Melanocyte of skin (primary cell): ENCODE measurements at places on chromosomes 11 and 22. TPM values are rescaled to one million over a fixed set of nuclear protein-coding genes. Genes with fewer than 3 reads are reported as not detected.

FXYD2 gene
- total RNA-seq = not detected in 2 replicates

TTLL12 gene
- 61.9 and 63.4 TPM in 2 replicates for total RNA-seq

TSPO gene
- 250 and 273 TPM in 2 replicates for total RNA-seq

C11orf91 gene
- total RNA-seq = not detected in 2 replicates

EIF3M gene
- total RNA-seq = 399 and 722 TPM in 2 replicates

MPEG1 gene
- total RNA-seq = not detected in 2 replicates

MPZL3 gene
- 1.0 and 2.5 TPM in 2 replicates for total RNA-seq

PHOX2A gene
- not detected in 2 replicates for total RNA-seq

JAM3 gene
- total RNA-seq = 55.7 and 96.3 TPM in 2 replicates

OR2AT4 gene
- total RNA-seq = under 0.01 and 0.73 TPM in 2 replicates

BAIAP2L2 gene
- 21.3 and 28.0 TPM in 2 replicates for total RNA-seq

DDTL gene
- total RNA-seq = 1.0 and 2.5 TPM in 2 replicates

TNNI2 gene
- total RNA-seq = not detected in 2 replicates

TRIOBP gene
- total RNA-seq = 48.4 and 54.6 TPM in 2 replicates

OR52N4 gene
- total RNA-seq = not detected in 2 replicates

TTC36 gene
- total RNA-seq = 0.77 TPM in 1 of 2 replicates, not detected in the other

DNAJB13 gene
- total RNA-seq = not detected in 2 replicates

CDC42EP1 gene
- total RNA-seq = 12.3 and 18.3 TPM in 2 replicates

LRRN4CL gene
- 0.15 and 1.3 TPM in 2 replicates for total RNA-seq

PLA2G6 gene
- total RNA-seq = 18.2 and 32.0 TPM in 2 replicates

MIOX gene
- total RNA-seq = not detected in 2 replicates

CARD18 gene
- total RNA-seq = not detected in 2 replicates

SF3A1 gene
- 50.0 and 51.2 TPM in 2 replicates for total RNA-seq
